ENCODE measurements at places on chromosomes 5 and 9.
A peak's percentile ranks its signal among the peaks of the same experiment; 100 is the strongest.

- DNase-seq = no peak
Measured at GRCh38 chr5:172773481-172774469, 2.8 kb upstream of the DUSP1 start.

DNA sequence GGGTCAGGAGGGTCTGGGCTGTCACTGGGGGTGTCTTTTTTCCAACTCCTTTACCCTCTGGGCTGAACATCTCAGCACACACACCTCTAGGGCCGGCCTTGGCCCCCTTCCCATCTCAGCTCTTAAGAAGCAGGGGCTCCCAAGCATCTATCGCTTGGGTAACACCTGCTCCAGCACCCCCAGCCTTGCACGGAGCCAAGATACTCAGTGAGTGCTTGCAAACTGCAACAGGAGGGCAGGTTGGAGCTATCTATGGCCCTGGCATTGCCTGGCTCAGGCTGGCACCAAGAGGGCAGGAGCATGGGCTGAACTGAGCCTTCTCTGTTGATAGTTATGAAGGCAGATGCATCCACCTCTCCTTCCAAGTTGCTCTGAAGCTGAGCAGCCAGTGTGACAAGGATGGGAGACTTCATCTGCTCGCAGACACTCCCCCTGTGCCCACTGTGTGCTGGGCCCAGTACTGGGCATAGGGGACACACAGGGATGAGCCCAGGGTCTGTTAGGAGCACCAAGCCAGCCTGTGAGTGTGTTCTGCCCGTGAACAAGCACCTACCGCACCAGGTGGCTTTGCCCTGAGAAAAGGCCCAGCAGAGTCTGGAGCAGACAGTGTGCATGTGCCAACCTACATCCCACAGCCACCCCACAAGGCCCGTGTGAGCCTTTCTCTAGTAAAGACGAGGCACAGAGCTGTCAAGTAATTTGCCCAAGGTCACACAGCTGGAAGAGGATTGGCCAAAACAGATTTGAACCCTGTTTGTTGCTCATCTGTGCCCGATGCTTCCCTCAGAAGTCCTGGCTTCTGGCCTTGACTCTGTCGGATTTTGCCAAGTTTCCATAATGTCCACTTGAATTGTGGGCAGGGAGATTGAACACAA is 58.2 kb downstream of the PHF2 start:
- no peak for DNase-seq

GRCh38 chr5:13027874-13028273 is 916.6 kb downstream of the DNAH5 start:
- no peak for DNase-seq

- DNase-seq = no peak
Measured at GRCh38 chr5:80569086-80569960, 757 bp downstream of the ANKRD34B start.

GRCh38 chr9:106531491-106531890 is 331.5 kb upstream of the ZNF462 start:
- no peak for DNase-seq

DNA sequence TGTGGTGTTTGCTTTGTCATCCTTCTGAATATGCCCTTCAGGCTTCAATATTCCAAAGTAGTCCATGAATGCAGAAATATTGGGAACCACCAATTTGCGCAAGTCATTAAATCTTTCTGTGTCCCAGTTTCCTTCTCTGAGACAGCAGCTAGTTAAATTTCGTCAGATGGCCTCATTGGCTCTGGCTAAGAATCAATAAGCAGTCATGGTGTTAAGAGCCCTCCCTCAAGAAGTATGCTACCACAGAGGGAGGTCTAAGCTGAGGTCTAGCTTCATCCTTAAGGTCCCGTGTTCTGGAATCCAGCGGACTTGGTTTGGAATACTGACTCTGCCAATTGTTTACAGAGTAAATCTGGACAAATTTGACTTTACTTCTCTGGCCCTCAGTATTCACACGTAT is 59.1 kb upstream of the C5orf58 start:
- no peak for DNase-seq

DNA sequence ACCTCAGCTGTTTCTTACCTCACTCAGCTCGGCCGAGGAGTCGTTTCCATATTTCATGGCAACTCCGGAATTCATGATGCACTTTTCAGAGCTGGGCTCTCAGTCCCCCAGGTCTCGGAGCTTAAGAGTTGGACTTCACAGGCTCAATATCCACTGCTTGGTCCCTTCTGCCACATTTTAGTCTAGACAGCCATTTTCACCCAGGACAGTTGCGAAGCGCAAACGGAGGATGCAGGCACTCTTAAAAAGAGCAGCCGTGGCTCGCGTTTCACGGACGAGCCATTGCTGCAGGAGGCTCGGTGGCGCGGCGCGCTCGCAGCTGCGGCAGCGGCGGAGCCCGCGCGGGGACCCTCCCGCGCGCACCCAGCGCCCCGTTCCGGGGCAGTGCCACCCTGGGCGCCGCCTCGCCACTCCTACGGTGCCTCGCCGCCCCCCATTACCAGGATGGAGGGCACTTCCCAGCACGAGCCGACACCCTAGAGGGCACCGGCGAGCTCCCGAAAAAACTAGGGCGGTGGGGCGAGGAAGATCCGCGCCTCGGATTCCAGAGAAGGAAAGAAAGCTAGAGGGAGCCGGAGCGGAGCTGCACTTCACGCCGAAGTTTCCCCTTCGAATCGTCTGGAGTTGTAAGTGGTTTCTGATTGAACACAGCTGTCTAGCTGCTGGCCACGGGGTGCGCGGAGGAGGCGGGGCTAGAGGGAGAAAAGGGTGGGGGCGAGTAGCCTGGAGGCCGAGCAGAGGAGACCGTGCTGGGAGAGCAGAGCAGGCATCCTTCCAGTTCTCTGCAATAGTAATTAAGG is 140.3 kb downstream of the TSSK1B start:
- no peak for DNase-seq

DNA sequence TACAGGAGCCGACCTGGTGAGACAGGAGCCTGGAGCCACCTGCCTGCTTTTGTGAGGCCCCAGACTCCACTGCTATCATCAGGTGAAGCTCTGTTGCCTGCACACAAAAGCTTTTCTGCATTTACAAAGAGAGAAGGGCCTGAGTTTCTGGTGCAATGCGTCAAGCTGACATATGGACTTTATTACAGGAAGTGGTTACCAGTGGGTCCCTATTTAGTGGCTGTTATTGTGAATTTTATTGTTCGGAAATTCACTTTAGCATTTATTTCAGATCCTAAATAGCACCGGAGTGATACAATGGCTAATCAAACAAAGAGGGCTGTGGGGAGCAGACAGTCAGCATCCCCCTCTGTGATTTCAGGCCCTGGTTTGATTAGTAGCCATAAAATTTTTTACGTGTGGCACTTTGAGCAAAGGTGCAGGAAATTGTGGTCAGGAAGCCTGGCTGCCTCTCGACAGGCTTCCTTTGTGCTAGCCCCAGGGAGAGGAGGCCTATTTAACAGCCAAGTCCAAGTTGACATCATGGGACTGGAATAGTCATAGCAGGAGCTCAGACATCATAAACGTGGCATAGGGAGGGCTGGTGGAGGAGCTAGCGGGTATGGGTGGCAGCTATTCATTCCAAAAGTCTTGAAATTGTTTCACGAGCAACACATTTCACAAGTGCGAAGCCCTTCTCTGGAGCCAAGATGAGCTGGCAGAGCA is 8.4 kb downstream of the TGFBI start:
- DNase-seq = peak; percentile 31

DNA sequence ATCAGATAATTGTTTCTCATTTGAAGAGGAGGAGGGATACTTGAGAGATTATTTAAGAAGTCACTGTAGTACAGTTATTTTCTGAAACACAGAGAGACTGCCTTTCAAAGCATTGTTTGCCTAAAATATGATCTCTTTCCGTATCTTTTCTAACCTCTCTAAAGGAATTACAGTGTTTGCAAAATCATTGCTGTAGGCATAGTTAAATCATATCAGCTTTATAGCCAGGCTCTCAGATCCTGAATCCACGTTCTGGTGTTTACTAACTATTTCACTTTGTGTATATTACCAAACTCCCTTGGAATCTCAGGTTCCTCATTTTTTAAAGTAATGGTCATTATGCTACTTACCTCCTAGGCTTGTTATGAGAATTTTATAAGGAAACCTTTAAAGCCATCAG is 1151.6 kb upstream of the CDH9 start:
- no peak for DNase-seq

- no peak for DNase-seq
Measured at GRCh38 chr9:133120501-133121197, 391 bp downstream of the RALGDS start.

DNA sequence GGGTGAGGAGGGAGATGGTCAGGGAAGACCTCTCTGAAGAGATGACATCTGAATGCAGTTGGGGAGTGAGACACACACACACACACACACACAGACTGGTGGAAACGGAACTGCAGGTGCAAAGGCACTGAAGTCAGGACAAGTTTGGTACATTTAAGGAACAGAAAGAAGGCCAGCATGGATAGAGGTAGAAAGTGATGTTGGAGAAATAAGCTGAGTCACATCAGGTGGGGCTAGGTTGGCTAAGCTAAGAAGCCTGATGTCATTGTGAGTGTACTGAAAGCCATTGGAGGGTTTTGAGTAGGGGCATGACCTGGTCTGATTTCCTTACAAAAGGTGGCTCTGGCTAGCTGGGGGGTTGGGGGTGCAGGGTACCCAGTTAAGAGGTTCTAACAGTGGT is 3.1 kb downstream of the BSPRY start:
- no peak for DNase-seq

DNA sequence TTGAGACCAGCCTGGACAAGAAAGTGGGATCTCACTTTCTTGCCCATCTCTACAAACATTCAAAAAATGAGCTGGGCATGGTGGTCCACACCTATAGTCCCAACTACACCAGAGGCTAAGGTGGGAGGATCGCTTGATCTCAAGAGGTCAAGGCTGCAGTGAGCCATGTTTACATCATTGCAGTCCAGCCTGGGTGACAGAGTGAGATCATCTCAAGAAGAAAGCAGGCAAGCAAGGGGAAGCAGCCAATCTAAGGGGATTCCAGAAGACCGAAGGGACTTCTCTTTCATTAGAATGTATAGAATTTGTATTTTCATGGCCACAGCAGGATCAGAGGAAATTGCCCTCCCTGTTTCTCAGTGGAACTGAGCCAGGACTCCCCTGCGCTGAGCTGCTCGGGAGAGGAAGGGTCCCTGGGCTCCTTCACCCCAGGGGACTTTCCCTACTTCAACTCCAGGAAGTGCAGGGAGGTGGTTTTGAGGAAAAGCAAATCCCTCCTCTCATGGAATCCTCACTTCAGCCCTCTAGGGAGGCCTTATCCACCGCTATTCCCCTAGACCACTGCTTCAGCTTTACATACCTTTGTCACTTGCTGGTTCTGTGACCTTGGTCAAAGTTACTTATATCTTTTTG is 12.1 kb downstream of the WWC1 start:
- no peak for DNase-seq

- no peak for DNase-seq
Measured at GRCh38 chr9:80177949-80178480, 606.2 kb downstream of the TLE4 start.

DNA sequence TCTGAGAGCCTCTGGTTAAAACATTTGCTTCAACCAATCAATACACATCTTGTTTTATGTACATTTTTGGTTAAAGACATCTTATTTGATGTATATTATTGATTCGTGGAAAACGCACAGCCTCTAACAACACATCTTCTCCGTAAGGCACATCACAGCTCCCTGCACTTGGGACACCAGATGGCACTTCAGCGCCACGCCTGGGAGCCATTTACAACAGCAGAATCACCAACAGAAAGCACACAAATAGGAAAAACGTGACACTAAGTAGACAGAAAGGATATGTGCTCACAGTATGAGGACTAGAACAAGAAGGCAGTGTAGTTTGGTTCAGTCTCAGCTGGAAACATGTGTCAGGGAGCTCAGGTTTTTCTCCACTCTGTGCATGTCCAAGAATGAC is 199.7 kb downstream of the ROR2 start:
- peak; percentile 21 for DNase-seq

DNA sequence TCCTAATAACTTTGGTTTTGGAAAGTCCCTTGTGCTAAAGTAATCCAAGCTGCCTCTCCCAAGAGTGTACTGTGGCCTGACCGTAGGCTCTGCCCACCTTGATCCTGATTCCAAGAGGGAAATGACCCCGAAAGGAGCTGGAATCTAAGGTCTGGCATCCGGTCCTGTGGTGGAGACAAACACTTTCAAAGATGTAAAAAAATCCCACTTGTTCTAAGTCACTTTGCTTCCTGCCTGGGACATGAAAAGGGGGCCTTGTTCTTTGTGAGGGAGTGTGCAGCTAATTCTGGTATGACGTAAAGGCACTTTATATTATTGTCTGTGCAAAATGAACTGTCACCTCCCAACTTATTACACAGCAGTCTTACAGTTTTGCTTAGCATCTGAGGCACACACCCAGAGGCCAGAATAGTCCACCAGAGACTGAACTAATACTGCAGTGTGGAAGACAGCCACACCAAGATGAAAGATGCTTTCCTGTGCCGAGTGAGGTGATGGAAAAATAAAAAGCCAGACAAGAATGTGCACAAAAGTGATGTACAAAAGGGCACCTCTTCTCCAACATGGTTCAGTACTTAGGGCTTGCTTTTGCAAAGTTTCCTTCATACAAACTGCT is 128.7 kb downstream of the SLC12A2 start:
- DNase-seq = no peak

DNA sequence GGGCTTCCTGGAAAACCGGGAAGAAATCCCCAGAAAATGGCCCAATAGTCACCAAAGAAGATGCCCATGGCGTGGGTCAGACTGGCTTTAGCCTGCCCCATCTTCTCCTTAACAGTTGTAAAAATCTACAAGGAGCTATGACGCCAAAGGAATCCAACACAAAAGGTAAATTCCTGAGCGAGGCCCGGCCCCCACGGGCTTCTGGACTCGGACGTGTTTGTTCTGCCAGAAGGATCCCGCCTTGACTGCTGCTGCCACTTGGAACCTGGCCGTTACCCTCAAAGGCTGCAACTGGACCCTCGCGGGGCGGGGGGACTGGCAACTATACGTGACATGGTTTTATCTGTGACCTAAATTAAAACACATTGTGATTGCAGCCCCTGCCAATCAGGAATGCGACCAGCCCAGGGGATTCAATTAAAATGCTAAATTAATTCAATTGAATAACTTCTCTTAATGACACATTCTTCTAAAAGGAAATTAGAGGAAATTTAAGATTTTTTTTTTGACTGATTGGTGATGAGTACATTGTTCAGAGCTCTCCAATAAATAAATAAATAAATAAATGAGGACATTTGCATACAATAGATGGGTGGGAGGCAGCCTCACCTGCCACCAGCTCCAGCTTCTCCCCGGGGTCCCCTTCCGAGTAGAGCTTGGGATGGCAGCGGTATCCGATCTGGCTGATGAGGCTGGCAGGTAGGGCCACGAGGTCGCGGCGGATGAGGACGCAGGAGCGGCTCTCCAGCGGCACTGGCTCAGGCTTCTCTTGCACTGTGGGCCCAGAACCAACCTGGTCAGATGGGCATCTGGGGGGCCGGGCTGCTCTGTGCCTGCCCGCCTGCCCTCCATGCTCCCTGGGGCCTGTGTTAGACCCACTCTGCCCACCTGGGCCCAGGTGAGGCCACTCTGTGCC is 54.7 kb upstream of the UBAC1 start:
- DNase-seq = no peak

- DNase-seq = no peak
Measured at GRCh38 chr9:1013021-1013420, 36.6 kb downstream of the DMRT3 start.

- DNase-seq = peak; percentile 7
Measured at GRCh38 chr9:128724744-128725211, 851 bp upstream of the ZDHHC12 start.

- no peak for DNase-seq
Measured at GRCh38 chr5:33675958-33676464, 215.8 kb downstream of the ADAMTS12 start.

GRCh38 chr5:83031381-83031780 is 45.8 kb downstream of the TMEM167A start:
- DNase-seq = no peak
